ENCODE measurements at places on chromosomes 4 and X. TPM values are rescaled to one million over a fixed set of nuclear protein-coding genes. Genes with fewer than 3 reads are reported as not detected.

DNA sequence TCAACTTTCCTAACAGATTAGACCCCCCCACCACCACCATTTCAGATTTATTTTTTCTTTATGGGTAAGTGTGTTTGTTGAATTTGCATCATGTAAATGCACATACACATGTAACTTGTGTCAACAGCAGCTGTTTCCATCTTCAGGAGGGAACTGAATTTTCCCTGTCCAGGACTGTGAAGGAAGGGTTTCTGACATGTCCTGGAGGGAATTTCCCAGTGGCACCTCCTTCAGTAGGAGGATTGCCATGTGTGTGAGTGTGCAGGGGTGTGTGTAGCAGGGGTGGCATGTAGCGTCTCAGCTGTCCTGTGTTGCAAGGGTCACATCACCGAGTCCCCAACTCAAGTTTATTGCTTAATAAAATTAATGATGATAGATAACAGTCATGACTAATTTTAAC, 19.7 kb downstream of the HERC6 start:
- no peak for DNase-seq

DNA sequence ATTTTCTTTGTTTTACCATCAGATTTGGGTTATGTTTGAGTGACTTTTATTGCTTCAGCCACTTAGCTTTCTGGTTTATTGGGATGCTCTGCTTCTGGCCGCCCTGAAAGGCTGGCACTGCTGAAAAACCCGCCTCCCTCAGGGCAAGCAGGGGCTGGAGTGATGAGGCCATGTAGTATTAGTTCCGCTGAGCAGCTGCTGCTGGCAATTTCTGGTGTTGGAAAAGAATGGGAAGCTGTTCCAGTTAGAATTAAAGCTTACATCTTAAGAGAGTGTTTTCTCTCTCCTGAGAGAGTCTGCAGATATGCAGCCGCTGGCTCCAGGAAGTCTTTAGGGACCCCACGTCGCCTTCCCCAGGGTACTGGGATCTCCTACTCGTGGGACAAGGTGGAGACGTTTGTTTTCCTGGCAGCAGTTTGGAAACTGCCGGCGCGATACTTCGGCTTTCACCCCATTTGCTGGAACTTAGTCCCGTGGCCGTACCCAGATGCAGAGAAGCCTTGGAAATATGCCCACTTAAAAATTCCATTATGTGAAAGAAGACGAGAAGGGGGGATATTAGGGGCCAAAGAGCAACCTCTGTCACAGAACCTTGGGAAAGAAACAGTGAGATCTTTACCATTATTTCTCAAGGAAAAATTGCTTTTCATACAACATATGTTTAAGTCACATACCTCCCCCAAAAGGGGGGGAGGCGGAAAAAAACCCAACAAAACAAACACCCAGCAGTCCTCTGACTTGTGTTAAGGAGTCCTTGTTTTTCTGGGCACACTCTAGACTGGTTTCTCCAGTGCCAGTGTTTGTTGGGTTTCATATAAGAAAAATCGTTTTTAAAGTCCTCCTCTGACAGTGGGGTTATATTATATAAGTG, 72.6 kb downstream of the TMEM131L start:
- no peak for DNase-seq

GRCh38 chr4:1293991-1294390, 4.3 kb downstream of the MAEA start:
- no peak for DNase-seq

PPARGC1A gene
- 93.3 TPM for total RNA-seq

GRCh38 chr4:100848841-100849240, 331.0 kb upstream of the EMCN start:
- DNase-seq = no peak

DNA sequence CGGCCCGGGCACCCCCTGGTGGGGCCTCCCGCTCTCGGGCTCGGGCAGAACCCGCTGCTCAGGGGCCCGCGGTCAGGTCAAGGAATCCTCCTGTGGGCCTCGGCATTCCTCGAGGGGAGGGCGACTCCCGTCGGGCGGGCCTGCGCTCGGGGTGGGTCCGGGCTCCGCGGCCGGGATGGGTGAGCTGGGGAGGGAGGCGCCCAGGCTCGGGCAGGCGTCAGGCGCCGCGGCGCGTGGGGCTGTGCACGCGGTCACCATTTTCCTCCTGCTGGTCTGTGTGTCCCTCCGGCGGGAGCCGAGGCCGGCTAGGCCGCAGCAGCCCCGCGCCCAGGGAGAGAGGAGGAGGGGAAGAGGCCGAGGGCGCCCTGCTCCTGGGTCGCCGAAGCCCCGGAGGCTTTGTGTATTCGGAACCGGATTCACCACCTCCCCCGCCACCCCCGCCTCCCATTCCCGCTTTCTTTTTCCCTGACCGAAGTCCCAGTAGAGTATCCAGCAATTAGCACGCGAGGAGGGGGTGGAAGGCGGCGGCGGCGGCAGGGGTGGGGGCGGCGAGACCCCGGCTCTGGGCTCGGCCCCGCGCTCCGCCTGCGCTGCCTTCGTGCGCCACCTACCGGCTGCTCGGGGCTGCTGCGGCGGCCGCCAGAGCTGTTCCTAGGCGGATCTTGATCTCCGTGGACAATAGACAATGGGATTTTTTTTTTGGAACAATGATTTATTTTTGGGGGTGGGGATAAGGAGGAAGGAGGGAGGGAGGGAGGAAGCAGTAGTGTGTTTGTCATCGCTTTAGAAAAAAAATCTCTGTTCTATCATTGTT, 99.0 kb upstream of the MAML3 start:
- DNase-seq = peak; percentile 92

DNA sequence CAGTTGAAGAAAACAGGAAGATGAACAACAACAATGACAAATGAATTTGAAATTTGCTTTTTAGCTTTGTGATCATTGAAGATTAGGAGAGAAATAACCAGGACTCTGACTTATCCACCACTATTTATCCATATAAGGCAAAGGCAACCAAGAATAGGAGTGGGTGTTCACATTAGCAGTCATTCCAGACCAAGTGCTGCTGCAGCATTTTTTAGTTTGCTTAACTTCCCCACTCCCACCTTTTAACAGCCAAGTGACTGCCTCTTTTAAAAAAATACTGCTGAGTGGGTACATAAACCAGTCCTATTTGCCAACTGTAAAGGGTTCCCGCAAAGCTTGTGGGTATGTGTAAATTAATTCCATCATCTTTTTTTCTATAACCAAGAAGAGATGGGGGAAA, 230.9 kb downstream of the IQCM start:
- no peak for DNase-seq

DNA sequence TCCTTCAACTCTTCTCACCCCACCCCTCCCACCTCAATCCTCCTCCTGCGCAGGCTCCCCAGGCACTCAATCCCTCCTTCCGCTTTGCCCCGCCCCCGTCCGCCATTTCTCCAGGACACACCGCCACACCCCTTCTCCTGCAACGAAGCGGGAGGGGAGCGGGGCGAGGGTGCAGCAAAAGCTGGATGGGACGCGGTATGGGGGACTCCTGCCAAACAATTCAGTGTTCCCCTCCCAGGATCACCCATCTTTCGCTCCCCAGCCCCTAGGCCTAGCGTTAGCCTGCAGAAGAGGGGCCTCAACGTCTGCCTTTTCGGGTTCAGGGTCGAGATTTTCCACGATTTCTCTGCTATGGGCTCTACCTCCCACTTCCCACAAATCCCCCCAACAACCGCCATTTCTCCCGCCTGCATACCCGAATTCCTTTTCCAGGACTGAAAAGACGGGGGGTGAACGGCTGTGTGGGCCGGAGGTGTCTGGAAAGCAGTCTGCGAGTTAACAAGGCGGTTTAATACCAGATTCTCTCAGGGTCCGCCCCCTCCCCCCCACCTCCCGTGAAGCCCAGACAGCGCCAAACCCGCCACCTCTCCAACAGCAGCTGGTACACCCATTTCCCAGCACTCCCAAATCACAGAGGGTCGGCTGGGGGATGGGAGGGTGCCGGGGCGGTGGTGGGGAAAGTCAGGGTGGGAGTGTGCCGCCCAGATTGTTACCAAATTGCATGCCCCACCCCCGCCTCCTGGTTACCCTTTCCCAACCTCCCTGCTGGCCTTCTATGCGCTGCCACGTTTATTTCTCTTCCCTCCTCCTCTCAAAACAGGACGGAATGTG, 774 bp downstream of the ARMCX2 start:
- no peak for DNase-seq

SPARCL1 gene
- total RNA-seq = 0.38 TPM

DNA sequence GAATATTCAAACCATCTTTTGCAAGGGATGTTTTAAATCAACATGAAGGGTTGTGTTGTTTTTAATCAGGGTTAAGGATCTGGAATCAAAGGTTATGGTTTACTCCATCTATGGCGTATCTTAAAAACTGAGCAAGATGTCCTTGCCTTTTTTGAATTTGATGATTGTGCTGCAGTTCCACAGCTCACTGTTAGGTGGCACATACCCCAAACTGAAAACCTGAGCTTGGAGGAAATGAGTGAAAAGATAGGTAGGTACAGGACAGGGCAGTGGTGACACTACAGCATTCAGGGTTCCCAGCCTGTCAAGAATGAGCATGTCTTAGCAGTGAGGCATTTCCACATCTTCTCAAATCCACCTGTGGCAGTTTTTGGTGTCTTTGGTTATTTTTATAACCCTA, 13.1 kb upstream of the EOLA1 start:
- DNase-seq = no peak

GRCh38 chrX:9003041-9003440, 30.9 kb downstream of the FAM9B start:
- DNase-seq = no peak

DNA sequence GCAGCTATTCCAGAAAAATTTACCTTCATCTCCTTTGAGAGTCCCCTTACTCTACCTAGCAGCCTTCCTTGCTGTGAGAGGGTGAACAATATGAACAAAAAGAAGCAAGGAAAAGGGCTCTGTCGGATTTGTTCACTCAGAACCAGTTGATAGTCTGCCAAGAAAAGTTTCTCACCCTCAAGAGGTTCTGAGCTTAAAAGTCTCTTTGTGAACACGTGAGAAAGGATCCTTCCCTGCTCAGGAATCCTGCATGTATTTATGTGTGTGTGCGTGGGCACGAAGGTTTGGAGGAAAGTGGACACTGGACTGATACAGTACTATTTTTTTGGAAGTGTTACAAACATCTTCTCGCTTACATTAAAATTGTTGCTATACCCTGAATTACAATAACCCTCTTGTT, 178.6 kb upstream of the JADE1 start:
- no peak for DNase-seq

SPATA18 gene
- total RNA-seq = 17.0 TPM

GRCh38 chrX:17559728-17560379, 177.4 kb upstream of the SCML1 start:
- DNase-seq = no peak

DNA sequence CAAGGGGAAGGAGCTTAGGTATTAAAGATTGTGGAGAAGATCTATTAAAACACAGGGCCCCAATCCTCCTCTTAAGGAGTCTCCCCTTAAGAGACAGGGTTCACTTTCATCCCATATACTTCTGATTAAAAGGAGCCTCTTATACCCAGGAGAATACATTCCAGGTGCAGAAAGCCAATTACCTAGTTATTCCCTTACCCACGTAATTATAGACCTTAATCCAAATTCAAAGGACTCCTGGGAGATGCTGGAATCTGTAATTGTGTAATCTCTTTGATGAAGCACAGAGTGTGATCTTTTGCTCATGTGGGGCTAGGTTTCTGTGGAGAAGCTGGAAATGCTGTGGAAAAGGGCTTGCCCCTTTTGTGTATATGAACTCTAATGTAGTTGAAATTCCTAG, 1.4 kb upstream of the SEC24B start:
- DNase-seq = no peak

PFKFB1 gene
- total RNA-seq = 0.86 TPM

DNA sequence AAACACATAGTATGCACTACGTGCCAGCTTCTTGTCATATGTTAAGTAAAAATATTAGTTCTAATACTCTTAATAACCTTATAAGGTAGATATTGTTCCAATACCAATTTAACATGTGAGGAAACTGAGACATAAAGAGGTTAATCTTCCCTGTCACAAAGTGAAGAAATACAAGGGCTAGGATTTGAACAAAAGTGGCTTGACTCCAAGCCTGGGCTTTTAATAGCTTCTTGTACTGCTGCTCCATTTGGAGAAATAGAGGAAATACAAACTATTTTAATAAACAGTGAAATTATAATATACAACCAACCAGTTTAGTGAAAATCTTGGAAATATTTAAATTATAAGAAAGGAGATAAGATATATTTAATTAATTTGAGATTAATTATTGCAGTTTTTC, 33.2 kb downstream of the TLL1 start:
- DNase-seq = no peak

- DNase-seq = no peak
Measured at GRCh38 chrX:25674776-25675175, 463.4 kb upstream of the MAGEB18 start.

- DNase-seq = peak; percentile 27
Measured at GRCh38 chr4:173503330-173504180, 26.5 kb downstream of the HAND2 start.

GRCh38 chrX:137574102-137574783, 8.3 kb downstream of the ZIC3 start:
- no peak for DNase-seq

RIBC1 gene
- 2.7 TPM for total RNA-seq

GTPBP6 gene
- total RNA-seq = 53.5 TPM

SLC38A5 gene
- 1.8 TPM for total RNA-seq

SLC10A6 gene
- not detected for total RNA-seq

GRCh38 chr4:87053176-87053658, 118.4 kb downstream of the AFF1 start:
- no peak for DNase-seq

DNA sequence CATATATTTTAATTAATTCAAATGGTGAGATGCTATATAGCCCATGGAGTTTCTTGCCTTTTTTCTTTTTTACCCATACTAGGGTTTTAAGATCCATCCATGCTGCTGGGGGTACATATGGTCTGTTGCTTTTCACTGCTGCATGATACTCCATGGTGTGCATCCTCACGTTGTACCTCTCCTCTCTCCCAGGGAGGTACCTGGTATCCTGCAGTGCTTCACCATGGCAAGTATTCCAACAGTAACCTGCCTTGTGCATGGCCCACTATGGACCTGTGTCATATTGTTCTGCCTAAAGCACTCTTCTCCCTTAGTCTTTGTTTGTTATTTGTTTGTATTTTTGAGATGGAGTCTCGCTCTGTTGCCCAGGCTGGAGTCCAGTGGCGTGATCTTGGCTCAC, 114.3 kb upstream of the GPC4 start:
- DNase-seq = no peak

- no peak for DNase-seq
Measured at GRCh38 chrX:39158801-39159657, 357.8 kb downstream of the MID1IP1 start.

GRCh38 chr4:7766661-7767345, 172.9 kb downstream of the AFAP1 start:
- DNase-seq = no peak

WAS gene
- 0.82 TPM for total RNA-seq

- DNase-seq = no peak
Measured at GRCh38 chr4:75251547-75251946, 262.7 kb downstream of the RCHY1 start.

RPA4 gene
- 0.40 TPM for total RNA-seq

- no peak for DNase-seq
Measured at GRCh38 chrX:17829566-17829965, 31.5 kb downstream of the RAI2 start.

Measured in type B pancreatic cell (in vitro differentiated cells).